ENCODE measurements at places on chromosomes 13 and 19.

- DNase-seq: no peak
Measured at GRCh38 chr13:113359571-113359970, 4.4 kb downstream of the GRTP1 start.

GRCh38 chr13:98941126-98941525 is 36.7 kb downstream of the DOCK9 start:
- no peak for DNase-seq

DNA sequence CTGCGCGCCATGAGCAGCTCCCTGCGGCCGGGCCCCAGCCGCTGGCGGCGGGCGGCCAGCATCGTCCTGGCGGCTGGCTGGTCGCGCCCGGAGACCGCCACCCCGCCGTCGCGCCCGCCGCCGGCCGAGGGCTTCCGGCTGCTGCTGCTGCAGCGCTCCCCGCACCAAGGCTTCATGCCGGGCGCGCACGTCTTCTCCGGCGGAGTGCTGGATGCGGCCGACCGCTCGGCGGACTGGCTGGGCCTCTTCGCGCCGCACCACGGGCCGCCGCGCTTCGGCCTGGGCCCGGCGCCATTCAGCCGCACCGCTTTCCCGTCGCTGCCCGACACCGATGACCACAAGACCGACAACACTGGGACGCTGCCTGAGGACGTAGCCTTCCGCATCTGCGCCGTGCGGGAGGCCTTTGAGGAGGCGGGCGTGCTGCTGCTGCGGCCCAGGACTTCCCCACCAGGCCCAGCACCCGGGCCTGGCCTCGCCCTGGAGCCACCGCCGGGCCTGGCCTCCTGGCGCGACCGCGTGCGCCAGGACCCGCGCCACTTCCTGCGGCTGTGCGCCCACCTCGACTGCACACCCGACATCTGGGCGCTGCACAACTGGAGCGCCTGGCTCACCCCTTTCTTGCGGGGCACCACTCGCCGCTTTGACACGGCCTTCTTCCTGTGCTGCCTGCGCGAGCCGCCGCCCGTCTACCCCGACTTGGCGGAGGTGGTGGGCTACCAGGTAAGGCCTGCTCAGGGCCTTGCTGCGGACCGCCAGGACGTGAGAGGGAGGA is 518 bp downstream of the NUDT19 start:
- DNase-seq: no peak

DNA sequence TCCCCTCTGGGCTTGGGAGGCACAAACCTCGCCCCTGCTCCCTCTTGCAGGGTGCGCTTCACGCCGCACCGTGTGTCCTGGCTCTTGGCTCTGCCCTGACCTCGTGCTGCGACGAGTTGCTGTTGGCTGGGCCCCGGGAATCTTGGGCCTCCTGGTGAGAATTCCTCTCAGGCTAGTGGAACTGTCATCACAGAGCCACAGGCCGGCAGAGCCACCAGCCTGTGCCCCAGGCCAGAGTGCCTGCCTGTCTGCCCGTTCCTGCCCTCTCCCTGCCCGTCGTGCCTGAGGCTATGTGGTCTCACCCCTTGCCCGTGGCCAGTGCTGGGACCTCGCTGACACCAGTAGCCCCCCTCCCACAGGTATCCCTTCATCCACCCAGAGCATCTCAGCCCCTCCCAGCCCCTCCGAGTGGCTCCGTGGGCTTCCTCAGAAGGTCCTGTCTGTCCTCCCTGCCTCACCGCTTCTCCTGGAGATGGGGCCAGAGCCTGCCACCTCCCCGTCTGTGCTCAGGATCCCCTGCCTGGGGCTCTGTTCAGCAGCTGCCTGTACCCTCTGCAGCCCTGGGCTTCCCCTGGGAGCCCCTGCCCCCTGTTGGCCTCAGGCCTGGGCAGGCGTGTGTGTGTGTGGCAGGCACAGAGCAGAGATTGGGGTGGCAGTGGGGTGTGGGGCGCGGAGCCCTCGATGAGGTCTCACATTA is 13.3 kb downstream of the NDUFB7 start:
- DNase-seq: no peak

Measured in suprapubic skin (tissue), 4 donors.